Activated CD4-positive, alpha-beta T cell treated with anti-CD3 and anti-CD28 coated beads, Interleukin-2, amount 50 U/mL, for 48 hours (primary cell): ENCODE measurements at places on chromosomes 12 and 14.

- DNase-seq = peak; percentile 34
These were observed 505 bp downstream of the KCNC2 start for GRCh38 chr12:75208856-75209811.

DNA sequence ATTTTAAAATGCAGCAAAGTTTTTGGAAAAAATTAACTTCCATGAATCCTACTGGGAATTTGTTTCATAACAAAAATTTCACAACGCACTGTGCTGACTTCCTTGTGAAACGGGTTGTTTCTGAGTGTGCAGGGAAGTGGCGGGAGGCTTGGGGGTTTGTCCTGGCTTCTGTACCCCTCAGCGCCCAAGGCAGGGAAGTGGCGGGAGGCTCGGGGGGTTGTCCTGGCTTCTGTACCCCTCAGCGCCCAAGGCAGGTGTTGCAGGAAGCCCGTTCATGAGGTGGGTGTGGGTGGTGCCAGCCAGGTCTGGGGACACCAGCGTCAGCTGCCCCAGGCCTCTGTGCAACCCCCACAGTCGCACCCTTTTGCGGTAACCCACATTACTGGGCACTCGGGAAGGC, 25.1 kb downstream of the ADGRD1 start:
- DNase-seq = no peak

DNA sequence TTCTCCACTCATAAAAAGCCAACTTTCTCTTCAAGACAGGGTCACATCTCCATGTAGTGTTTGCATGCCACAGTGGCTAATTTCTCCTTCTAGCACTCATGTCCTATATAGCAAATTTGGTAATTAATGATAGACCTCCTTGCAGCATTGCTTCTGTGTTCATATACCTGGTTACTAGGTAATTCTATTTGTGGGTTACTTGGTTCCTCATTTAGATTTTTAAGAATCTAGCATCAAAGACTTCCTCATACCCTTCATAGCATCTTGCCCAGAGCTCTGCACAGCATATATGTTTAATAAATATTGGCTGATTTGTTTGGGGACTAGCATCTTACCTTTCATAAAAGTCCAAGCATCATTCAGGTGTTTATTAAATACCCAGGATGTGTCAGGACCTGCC, 152.1 kb downstream of the DUSP6 start:
- no peak for DNase-seq

DNA sequence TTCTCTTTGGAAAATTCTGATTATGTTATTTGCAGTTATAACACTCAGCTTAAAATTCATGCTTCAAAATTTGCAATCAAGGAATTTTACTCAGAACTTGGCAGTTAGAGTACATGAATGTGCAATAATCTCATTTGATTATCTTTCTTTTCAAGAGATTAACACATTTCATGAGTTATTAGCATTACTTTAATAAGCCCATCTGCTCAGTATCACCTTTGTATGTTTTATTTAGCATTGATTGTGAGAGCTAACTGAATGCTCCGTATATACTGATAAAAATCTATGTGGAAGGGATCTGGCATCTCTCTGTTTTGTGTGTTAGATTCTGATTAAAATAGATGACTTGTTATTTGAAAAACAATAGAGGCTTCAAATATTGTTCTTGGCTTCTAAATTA, 55.6 kb upstream of the CPNE8 start:
- no peak for DNase-seq

DNA sequence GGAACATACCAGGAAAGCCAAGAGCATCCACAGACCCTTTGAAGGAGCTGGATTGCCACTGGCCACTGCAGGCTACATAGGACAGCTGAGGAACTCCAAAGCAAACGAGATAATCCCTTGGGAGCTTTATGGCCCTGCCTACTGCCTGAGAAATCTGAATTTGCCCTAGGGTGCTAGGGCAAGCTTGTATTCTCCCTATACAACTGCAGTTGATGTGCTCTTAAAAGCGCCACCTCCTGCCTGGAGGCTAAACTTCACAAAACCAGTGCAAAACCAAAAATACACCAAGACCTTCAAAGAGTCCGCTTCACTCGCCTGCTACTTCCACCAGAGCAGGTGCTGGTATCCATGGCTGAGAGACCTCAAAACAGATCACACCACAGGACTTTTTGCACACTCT, 99.6 kb upstream of the KRR1 start:
- no peak for DNase-seq

DNA sequence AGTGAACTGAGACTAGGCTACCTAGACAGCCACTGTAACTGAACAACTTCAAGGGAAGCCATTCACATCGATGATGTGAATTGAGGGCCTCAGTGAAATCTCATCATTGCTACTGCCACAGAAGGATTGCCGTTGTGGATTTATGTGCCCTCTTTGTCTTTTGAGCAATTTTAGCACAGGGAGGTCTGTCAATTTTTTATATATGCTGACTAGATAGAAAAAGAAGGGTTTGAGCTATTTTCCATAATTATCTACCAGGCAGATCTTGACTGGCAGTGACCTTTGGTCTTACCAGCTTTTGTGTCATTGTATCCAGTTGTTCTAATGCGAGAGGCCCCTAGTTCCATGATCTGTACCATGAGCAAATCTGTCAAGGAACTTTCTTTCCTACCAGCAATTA, 179.4 kb downstream of the ERC1 start:
- no peak for DNase-seq

DNA sequence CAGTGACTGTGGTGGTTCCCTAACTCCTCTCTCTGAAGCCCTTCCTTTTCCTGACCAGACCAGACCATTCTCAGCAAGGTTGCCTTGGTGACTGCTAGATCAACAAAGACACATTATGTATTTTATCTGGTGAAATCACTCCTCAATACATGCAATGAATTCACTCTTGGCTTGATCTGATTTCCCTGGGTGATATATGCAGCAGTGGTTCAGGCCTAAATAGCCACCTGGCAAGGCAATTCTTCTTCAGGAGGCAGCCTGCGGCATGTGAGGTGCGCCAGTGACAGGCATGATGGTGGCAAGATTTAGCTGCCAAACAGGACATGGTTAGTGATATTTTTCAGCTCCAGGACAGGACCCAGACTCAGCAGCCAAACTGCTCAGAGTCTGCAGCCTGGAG, 350.3 kb upstream of the CCDC196 start:
- DNase-seq = no peak

GRCh38 chr12:80766210-80766609, 49.5 kb downstream of the MYF5 start:
- no peak for DNase-seq

DNA sequence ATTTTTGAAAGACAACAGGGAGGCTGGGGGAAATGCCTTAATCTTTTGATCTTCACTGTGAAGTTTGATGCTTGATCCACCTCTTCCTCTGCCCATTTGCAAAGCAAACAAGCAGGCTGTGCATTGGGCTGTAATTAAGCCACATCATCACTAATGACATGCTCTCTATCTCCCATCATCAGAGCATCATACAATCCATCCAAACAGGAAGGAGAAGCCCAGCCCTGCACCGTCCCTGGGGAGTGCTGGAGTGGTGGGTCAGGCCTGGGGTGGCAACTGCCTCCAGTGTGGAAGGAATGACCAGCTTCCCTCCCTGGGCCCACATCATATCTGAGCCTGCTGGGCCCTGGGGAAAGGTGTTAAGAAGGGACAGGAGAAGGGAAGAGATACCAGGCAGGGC, 6.9 kb upstream of the KRT74 start:
- no peak for DNase-seq

DNA sequence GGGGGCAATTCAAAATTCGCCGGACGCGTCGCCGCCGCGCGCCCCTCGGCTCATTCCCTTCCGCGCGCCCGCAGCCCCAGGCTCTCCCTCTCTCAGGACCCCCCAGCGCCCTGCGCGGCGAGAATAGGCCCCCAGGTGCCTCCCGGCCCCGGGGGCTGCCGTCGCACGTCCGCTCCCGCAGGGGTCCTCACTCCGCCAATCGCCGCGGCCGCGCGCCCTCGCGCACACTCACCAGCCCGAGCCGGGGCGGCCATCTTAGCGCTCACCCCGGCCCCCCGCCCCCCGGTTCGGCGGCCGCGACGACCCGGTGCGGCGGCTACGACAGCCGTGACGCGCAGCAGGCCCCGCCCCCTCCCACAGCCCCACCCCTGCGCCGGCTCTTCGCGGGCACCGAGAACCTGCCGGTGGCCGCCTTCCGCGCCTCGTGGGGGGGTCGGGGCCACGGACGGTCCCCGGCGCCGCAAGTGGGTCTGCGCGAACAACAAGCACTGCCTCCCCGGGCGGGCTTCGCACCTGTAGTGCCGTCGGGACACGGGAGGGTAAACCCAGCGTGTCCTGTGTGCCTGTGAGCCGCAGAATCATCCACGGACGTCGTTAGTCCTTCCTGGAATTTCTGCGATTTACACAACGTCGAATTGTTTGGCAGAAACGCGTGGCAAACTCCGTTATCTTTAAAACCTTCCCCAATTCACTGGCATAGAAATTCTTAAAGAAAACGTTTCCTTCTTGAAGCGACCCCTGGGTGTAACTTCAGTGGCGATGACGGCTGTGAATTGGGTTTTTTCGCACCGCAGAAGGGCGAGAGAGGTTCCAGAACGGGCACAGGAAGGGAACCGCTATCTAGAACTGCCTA, 2.5 kb downstream of the USP44 start:
- DNase-seq = peak; percentile 66

- no peak for DNase-seq
These were observed 35.5 kb upstream of the OR5AU1 start for GRCh38 chr14:21191261-21191808.

- no peak for DNase-seq
These were observed 19.5 kb upstream of the CERS5 start for GRCh38 chr12:50186681-50187080.

DNA sequence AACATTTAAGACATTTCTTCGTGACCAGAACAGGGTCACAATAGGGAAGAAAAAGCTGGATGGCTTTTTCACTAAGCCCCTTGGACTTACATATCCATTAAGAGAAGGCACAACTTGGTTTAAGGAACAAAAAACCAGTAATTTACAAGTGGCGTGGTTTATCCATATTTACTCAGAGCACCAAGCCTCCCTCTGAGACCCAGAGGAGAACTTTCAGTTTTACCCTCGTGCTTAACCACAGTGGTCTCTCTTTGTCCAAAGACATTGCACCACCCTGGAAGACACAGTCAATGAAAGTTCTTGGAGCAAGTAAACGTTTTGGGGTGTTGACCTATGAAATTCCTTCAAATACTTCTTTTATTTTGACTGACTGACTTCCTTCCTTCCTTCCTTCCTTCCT, 52.5 kb downstream of the SSPN start:
- DNase-seq = no peak

- no peak for DNase-seq
These were observed 154.7 kb upstream of the ATXN7L3B start for GRCh38 chr12:74382983-74383382.

DNA sequence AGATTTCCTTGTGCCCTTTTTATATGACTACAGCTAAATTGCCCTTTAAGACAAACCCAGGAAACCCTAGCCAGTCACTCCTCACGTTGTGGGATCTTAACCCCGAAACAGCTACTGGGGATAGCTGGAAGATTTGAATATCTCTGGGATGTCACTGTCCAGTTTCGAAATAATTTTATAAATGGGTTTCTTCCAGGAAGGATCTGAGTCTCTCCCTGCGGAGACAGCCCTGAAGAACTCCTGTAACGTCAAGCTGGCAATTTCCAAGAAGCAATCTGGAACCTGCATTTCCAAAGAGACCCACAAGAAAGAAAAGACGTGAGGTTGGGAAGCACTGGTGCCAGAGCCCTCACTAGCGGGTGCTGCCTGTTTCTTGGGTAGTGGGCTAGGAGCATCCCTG, 20.9 kb downstream of the PROX2 start:
- DNase-seq = no peak

DNA sequence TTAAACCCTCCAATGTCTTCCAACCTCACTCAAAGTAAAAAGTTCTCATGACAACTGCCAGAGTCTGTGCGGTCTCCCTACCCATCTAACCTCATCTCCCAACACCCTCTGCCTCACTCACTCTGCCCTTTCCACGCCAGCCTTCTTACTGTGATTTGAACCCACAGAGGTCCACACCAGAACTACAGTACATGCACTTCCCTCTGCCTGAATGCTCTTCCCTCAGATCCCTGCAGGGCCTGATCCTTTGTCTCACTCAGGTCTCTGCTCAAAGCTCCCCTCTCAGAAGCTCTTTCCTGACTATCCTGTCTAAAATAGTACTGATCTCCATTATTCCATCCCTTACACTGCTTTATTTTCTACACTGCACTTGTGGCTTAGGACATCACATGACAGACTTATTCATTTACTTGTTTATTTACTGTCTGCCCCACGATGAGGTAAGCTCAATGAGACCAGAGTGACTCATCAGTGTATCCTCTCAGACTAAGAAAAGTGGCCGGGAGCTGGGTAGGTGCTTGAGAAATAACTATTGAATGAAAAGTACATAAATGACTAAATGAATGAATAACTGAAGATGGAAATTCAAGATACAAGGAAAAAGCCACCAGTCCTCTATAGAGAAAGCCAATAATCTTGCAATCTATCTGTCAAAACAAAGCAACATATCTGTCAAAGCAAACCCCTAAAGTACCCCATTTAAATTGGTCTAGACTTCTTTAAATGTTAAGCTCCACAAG, 17.1 kb downstream of the POMT2 start:
- peak; percentile 60 for DNase-seq

DNA sequence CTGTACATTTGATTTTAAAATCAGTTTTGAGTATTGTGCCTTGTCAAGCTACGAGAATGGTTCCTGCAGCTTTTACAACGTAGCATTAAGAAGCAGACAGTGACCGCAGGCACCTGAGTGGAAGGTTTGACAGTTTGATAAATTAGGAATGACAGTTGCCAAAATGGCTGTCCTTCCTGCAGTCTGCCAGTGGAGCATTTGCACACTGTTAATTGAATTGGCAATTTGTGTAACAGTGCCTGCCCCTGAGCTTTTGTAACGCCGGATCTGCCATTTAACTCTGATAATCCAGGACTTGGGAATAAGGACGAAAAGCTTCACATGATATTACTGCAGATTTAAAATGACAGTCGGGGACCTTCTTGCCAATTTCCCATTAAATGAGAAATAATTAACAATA, 385.3 kb downstream of the NPAS3 start:
- DNase-seq = no peak

GRCh38 chr12:125978286-125978685, 913.1 kb downstream of the AACS start:
- DNase-seq = no peak
